ENCODE measurements at places on chromosomes 2 and 18. TPM values are rescaled to one million over a fixed set of nuclear protein-coding genes. Genes with fewer than 3 reads are reported as not detected.
A peak's percentile ranks its signal among the peaks of the same experiment; 100 is the strongest.

The SERPINB2 gene
- not detected for total RNA-seq

GRCh38 chr2:217801115-217801531 is 201.7 kb downstream of the TNS1 start:
- no peak for DNase-seq

- no peak for DNase-seq
Measured at GRCh38 chr2:11006191-11006590, 94.5 kb downstream of the KCNF1 start.

DNA sequence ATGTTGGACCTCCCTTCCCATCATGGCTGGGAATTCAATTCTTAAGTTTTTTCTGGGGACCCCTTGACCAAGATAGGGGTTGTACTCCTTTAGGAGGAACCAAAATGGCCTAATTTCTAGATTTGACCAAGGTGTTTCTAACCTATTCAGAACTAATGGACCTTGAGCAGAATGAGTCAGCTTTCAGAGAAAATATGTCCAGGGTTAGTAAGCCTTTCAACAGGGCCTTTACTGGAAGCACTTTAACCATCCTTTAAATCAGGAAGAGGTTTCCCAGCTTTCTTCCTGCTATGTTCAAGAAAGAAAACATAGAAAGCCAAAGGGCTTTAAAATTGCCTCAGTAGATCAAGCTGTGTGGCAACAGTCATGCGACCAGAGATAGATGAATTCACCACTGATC is 1184.9 kb upstream of the ACVR2A start:
- no peak for DNase-seq

The TSPYL6 gene
- total RNA-seq = not detected

- DNase-seq = no peak
Measured at GRCh38 chr2:213733893-213734292, 449.6 kb downstream of the SPAG16 start.

- DNase-seq = no peak
Measured at GRCh38 chr18:2978661-2979106, 34.3 kb downstream of the LPIN2 start.

DNA sequence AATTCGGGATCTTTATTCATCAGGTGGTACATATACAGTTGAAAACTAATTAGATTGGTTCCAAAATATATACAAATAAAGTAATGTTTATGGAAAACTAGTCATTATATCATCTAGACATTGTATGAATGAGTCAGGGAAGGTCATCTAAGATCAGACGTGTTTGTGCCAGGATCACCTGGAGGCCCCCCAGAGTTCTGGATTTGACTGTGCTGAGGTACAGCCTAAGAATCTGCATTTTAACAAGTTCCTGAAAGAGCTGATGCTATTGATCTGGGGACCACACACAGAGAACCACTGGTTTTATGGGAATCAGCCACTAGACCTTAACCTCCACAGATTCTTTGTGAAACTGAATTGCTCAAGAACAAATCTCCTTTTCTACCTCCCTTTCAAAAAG is 43.2 kb downstream of the PARD6G start:
- DNase-seq = no peak

GRCh38 chr18:48636436-48636835 is 97.6 kb downstream of the CTIF start:
- no peak for DNase-seq

The TMEM247 gene
- not detected for total RNA-seq

GRCh38 chr2:185610301-185610700 is 128.3 kb upstream of the FSIP2 start:
- DNase-seq = no peak

The IL36RN gene
- total RNA-seq = not detected

GRCh38 chr2:100476606-100477005 is 6.3 kb downstream of the NMS start:
- DNase-seq = no peak

DNA sequence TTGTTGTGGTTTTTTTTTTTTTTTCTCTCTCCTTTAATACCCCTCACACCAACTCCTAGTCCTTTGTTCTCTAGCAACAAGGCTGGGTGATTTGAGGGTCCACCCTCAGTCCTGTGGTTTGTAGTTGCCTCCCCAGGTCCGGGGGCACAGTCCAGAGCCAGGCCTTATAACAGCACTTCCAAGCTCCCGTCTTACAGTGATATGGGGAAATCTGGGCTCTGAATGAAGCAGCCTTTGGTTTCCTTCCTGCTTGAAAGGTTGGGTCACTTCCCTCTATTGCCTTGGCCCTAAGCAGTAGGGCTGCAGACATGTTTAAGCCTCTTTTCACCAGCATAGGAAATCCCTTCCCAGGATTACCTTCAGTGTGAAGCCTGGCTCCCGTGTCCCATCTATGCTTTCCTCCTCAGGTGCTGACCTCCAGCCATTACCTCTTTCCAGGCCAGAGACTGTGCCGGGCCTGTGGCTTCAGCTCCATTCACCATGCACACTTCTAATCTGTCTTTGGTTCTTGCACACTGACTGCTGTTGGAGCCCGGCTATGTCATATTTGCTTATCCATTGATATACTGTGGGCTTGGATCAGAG is 21.2 kb upstream of the NTSR2 start:
- DNase-seq = no peak

DNA sequence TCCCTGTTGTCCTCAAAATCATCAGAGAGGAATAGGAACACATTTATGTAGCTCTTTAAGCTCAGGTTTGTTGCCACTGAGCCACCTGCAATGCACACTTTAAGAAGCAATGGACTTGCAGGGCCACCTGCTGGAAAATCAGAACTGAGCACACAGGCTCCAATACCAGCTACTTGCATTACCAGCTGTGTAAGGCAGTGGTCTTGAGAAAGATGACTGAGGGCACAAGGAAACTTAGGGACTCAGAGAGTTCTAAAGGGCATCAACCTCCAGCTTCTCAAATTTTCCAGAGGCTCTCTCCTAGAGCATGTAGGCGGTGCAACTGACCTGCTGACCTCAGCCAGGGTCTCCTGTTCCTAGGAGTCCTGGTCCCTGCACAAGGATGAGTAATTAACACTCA is 2.5 kb upstream of the CNDP2 start:
- no peak for DNase-seq

DNA sequence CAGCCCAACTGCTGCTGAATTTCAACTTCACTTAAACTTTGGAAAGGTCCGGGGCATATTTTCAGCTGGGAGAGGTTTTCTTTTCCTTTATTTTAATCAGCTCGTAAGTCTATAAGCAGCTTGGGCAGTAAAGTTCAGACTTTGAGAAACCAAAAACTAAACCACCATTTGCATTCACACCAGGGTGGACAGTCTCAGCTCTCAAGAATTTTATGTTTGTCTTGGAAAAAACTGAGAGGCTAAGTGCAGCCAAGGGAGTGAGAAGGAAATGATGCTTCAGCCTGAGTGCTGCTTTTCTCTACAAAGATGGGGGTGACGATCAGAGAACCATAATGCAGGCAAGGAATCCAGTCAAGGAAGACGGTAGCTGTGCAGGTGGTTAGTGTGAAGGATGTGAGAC is 30.2 kb downstream of the MCFD2 start:
- DNase-seq = no peak

DNA sequence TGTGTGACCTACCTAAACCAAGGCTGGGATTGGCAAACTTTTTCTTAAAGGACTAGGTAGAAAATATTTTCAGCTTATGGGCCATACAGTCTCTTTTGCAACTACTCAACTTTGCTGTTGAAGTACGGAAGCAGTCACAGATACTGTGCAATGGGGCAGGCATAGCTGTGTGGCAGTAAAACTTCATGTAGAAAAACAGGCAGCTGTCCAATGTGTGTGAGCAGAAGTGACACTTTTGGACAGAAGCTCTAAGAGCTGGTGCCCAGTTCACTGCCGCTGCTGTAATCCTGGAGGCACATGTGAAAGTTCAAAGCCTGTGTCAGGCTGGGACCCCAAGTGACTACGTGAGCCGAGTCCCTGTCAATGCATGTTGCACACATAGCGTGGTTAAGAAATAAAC is 46.7 kb downstream of the MAPK4 start:
- no peak for DNase-seq

The XPO1 gene
- 66.0 TPM for total RNA-seq

DNA sequence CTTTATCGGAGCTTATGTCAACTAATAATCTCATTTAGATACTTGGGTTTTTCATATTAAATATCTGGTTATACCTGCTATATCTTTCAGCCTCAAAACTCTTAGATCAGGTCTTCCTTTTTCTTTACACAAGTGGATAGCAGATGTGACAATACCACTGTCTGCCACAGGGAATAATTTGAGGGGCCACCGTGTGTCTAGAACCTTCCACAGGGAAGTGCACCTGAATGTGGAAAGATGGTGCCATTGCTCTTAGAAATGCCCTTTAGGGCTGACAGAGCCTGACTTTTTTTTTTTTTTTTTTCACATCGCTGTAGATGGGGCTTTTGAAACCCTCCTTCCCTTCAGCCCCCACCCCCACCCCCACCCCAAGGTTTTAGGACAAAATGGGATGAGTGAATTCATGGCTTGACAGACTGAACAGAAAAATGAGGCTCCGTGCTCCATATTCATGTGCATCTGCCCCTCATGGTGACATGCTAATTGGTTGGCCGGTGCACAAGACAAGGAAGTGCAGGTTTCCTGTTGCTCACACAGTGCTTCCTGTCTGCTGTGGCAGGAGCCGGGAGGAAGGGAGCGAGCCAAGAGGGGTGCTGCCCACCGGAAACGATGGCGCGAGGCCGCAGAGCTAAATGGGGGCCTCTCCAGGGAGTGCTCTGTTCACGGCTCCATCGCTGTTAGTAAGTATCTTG is 246.0 kb downstream of the LDLRAD4 start:
- DNase-seq = peak; percentile 70

Measured in left ventricle myocardium superior (tissue), 1 donor.